ENCODE measurements at places on chromosomes 6 and 20. TPM values are rescaled to one million over a fixed set of nuclear protein-coding genes. Genes with fewer than 3 reads are reported as not detected.

Gene TNFRSF21
- 10.5 TPM for total RNA-seq

Gene SLC35D3
- not detected for total RNA-seq

Gene CNR1
- total RNA-seq, result not detected

Gene ENPP4
- 0.50 TPM for total RNA-seq

Gene CLPSL2
- not detected for total RNA-seq

Gene GGTLC1
- not detected for total RNA-seq

Gene LSM14B
- total RNA-seq, result 64.0 TPM

Gene WFDC12
- total RNA-seq, result not detected

Gene OPRM1
- total RNA-seq, result not detected

Gene BTNL2
- total RNA-seq, result not detected

Gene LY86
- total RNA-seq, result not detected

Gene RIPOR3
- 10.6 TPM for total RNA-seq

Gene PNPLA1
- total RNA-seq, result not detected

Gene SLC22A2
- total RNA-seq, result not detected

Gene TUBB2B
- 4.1 TPM for total RNA-seq

Gene HLA-DRB1
- 0.17 TPM for total RNA-seq

Gene GABRR1
- total RNA-seq, result not detected

Gene FAM209A
- not detected for total RNA-seq

Data from smooth muscle cell of trachea (primary cell).